Natural killer cell (primary cell): ENCODE measurements at places on chromosomes 2 and 18. TPM values are rescaled to one million over a fixed set of nuclear protein-coding genes. Genes with fewer than 3 reads are reported as not detected.

DNA sequence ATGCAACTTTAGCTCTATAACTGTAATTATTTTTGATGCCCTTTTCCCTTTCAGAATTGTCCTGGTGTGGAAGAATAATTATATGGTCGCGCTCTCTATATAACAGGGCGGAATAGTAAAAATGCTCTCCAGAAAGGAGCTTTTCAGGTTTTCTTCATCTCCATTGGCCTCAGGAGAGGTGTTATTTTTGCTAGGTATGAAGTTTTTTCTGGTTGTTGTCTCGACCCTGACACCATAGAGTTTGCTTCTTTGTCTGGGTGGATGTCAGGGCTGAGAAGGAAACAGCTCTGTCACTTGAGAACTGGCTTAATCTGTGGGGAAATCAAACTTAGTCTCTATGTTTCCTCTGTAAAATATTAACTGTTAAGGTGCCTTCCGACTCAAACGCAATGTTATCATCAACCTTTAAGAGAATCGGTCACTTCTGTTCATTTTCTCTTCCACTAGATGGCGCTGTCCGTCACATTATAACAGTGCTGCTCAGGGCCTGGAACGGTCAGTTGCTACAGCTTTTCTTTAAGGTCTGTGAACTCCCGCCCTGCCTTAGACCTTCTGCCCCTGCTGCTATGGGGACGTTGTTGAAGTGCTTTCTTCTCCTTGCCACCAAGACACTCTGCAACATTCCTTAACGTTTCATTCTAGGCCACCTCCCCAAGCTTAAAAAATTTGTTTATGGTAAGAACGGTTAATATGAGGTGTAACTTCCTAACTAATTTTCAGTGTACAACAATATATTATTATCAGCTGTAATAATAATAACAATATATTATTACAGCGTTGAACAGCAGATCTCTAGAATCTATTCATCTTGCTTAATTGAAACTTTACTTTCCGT lies 23.8 kb upstream of the SERPINB12 start:
- H3K36me3 ChIP-seq = no peaks in the 10 kb centered on the region
- peak; percentile 26 for DNase-seq
- peaks cover 3% of the 10 kb centered on the region for H3K27me3 ChIP-seq
- no peaks in the 10 kb centered on the region for H3K4me1 ChIP-seq
- no peak overlapping the region for H3K27ac ChIP-seq

DNA sequence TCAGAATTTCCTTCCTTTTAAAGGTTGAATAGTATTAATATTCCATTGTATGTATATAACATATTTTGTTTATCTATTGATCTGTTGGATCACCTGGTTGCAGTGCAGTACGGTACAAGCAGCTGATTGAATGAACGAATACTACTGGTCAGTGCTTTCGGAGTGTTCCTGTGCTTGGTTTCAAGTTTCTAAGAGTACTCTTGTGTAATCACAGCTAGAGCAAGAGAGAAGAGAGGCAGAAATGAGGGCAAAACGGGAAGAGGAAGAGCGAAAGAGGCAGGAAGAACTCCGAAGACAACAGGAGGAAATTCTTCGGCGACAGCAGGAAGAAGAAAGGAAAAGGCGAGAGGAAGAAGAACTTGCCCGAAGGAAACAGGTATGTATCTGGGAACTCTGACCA lies 40.3 kb upstream of the KCNJ13 start:
- H3K36me3 ChIP-seq = peaks cover 79% of the 10 kb centered on the region
- no peaks in the 10 kb centered on the region for H3K4me1 ChIP-seq
- H3K27me3 ChIP-seq = no peaks in the 10 kb centered on the region
- H3K27ac ChIP-seq = no peak overlapping the region

DNA sequence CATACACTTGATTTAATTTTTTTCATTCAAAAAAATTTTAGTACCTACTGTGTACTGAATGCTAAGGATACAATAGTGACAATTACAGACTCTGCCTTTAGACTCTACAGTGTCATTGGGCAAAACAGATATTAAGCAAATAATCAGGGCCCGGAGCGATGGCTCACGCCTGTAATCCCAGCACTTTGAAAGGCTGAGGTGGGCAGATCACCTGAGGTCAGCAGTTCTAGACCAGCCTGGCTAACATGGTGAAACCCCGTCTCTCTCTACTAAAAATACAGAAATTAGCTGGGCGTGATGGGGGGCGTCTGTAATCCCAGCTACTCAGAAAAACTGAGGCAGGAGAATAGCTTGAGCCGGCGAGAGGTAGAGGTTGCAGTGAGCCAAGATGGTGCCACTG lies 1.4 kb downstream of the UBXN2A start:
- no peak for DNase-seq
- H3K27me3 ChIP-seq = peaks cover 2% of the 10 kb centered on the region
- H3K36me3 ChIP-seq = no peaks in the 10 kb centered on the region
- no peak overlapping the region for H3K27ac ChIP-seq

GRCh38 chr2:150824118-150824517 lies 336.7 kb upstream of the RND3 start:
- no peaks in the 10 kb centered on the region for H3K36me3 ChIP-seq
- H3K27me3 ChIP-seq = no peaks in the 10 kb centered on the region
- no peak overlapping the region for H3K4me3 ChIP-seq
- DNase-seq = no peak

GRCh38 chr2:136189221-136189782 lies 71.4 kb upstream of the CXCR4 start:
- H3K27ac ChIP-seq = no peak overlapping the region
- H3K36me3 ChIP-seq = no peaks in the 10 kb centered on the region
- DNase-seq = no peak
- no peaks in the 10 kb centered on the region for H3K4me1 ChIP-seq

DNA sequence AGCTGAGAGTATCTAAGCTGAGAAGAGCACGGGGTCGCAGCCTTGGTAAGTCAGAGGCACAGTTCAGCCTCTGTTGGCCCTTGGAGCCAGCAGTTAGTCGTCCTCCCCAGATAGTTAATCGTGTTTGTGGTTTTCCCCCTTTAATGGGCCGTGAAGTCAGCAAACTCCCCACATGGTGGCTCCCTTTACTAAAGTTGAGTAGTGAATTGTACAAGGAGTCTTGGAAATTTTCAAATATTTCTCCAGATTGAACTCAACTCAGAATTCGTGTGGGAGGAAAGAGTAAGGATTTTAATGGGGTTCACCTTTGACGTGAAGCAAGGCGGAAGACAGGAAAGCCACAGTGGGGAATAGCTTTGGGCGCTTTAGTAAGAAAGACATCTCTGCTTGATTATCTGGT lies 2.4 kb upstream of the ADCYAP1 start:
- H3K4me3 ChIP-seq = no peak overlapping the region
- no peak for DNase-seq
- H3K27me3 ChIP-seq = peaks cover 51% of the 10 kb centered on the region
- H3K36me3 ChIP-seq = no peaks in the 10 kb centered on the region

GRCh38 chr2:169493360-169493759 lies 14.1 kb downstream of the BBS5 start:
- H3K4me1 ChIP-seq = no peaks in the 10 kb centered on the region
- no peak overlapping the region for H3K27ac ChIP-seq
- no peak overlapping the region for H3K4me3 ChIP-seq
- DNase-seq = no peak

DNA sequence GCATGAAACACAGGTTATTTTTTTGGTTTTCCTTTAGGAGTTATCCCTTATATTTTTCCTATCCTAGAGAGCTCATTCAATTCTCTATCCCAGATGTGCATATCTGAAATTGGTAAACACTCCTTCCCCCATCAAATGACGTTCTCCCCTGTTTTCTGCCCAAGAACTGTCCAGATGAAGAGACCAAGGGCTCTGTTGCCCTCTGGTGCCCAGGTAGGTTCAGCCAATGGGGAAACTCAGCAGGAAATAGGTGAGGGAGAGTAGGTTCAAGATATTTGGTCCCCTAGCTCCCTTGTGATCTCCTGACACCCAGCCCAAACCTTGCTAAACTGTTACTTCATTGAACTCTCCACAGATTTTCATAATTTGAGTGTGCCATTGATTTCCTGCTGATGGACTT lies 14.1 kb upstream of the INO80C start:
- H3K4me3 ChIP-seq = no peak overlapping the region
- no peak for DNase-seq
- H3K27me3 ChIP-seq = no peaks in the 10 kb centered on the region
- no peak overlapping the region for H3K27ac ChIP-seq
- H3K4me1 ChIP-seq = no peaks in the 10 kb centered on the region

DNA sequence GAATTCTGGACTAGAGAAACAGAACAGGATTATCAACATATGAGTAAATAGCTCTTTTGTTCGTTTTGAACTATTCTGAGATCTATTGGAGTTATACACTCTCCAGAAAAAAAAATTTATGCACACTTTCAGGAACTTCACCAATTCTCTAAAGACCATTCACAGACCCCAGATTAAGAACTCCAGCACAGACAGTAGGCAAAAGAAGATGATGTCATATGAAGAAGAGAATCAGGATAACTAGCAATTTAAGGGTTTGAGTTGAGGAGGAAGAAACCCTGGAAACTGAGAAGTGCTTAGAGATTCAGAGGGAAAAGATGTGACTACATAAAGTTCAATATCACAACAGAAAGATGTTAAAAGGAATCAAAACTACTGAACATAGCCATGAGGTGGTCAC lies 69.9 kb downstream of the SIGLEC15 start:
- H3K27me3 ChIP-seq = no peaks in the 10 kb centered on the region
- DNase-seq = no peak
- H3K36me3 ChIP-seq = peaks cover 34% of the 10 kb centered on the region
- H3K4me3 ChIP-seq = no peak overlapping the region
- H3K4me1 ChIP-seq = peaks cover 7% of the 10 kb centered on the region

- H3K4me3 ChIP-seq = no peak overlapping the region
- no peak for DNase-seq
- H3K27ac ChIP-seq = no peak overlapping the region
- H3K36me3 ChIP-seq = no peaks in the 10 kb centered on the region
Observed at GRCh38 chr2:227939271-227940027, 68.0 kb downstream of the DAW1 start.

DNA sequence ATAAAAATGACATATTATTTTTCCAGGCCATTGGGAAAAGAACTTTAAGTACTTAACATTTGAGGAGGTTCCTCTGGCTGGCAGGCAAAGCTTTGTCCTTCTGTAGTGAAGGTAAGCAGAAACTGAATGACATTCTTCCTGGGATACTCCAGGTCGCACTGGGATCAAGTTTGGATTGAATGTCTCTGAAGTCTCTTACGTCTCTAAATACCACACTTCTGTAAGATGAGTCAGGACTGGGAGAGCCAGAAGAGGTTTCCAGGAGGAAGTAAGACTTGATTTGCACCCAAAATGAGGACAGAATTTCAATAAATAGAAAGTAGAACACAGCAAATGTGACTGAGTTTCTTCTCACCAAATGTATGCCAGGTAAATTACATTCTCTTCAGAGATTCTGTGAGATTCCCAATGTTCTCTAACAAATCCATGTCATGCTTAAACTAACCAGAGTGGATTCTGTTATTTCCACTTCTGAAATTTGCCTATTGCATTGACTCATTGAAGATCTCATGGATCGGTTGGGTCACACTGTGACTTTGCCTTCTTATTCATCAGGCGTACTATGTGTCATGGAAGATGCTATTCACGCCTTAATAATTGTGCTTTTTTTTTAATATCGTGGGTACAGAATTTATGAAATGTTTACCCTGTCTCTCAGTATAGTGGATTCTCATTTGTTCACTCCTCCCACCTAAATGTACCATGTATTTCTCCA lies 25.5 kb upstream of the VIT start:
- no peaks in the 10 kb centered on the region for H3K4me1 ChIP-seq
- H3K4me3 ChIP-seq = no peak overlapping the region
- no peak overlapping the region for H3K27ac ChIP-seq

GRCh38 chr2:222232372-222232771 lies 66.4 kb downstream of the PAX3 start:
- H3K4me1 ChIP-seq = no peaks in the 10 kb centered on the region
- H3K4me3 ChIP-seq = no peak overlapping the region
- H3K27me3 ChIP-seq = no peaks in the 10 kb centered on the region
- no peaks in the 10 kb centered on the region for H3K36me3 ChIP-seq
- no peak for DNase-seq

GRCh38 chr2:27370816-27371620 lies 602 bp downstream of the SNX17 start:
- H3K4me1 ChIP-seq = peaks cover 34% of the 10 kb centered on the region
- DNase-seq = no peak
- H3K36me3 ChIP-seq = peaks cover 54% of the 10 kb centered on the region
- peak overlapping the region; percentile 93 for H3K4me3 ChIP-seq

SFTPB gene
- not detected for total RNA-seq

ESPNL gene
- not detected for total RNA-seq

BCL11A gene
- total RNA-seq = 3.5 TPM

RAB12 gene
- total RNA-seq = 27.5 TPM

DNAH6 gene
- total RNA-seq = 0.60 TPM

SULT1C2 gene
- total RNA-seq = not detected

NFU1 gene
- total RNA-seq = 21.4 TPM
